Upper lobe of left lung (tissue), 6 donors: ENCODE measurements at places on chromosomes 6 and 20. TPM values are rescaled to one million over a fixed set of nuclear protein-coding genes. Genes with fewer than 3 reads are reported as not detected.

GRCh38 chr20:62236200-62236599 is 2.1 kb upstream of the OSBPL2 start:
- DNase-seq: no peak

- no peak for DNase-seq
Observed at GRCh38 chr6:110400208-110400607, 15.2 kb downstream of the DDO start.

DNA sequence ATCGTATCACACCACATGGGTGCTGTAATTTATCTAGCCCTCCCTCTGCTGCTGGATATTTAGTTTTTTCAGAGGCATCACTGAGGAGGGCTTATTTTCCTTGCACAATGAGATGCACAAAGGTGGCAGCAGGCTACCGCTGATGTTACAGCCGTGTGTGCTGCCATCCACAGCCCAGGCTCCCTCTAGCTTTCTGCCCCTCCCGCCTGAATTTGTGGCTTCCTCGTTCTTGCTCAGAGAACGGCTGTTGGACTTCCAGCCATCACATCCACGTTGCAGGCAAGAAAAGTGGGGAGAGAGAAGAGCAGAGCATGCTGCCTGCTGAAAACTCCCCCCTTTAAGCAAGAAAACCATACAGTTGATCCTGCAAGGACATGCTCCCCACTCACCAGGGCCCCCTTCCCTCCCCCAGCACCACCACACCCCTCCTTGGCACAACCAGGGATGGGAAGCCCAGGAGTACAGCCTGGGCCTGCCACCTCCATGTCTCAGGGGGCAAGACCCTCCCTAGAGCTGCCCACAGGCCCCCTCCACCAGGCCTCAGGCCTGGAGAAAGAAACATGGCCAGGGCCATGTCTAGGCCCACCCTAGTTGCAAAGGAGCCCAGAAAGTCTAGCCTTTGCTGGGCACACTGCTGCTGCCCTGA is 102.6 kb downstream of the MRPL14 start:
- DNase-seq: no peak

Gene GRM1
- total RNA-seq: 0.10 TPM

Gene KIF16B
- total RNA-seq: 18.4 TPM

Gene MYL9
- total RNA-seq: 425 TPM

DNA sequence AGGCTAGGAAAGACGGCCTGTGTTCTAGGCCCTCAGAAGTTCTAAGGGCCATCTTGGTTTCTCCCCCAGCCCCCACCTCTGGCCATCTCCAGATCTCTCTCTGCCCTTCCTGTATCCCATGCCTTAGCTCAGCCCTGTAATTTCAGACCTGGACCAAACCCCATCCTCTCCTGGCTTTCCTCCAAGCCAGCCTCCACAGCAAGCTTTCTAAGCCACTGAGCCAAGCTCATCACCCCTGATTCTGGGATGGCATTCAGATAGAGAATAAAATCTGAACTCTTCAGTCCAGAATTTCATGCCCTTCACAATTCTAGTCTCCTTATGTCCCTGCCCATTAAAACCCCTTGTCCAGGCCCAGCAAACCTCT is 18.9 kb upstream of the CCM2L start:
- no peak for DNase-seq

- no peak for DNase-seq
Observed at GRCh38 chr6:42449917-42450476, 1.7 kb downstream of the TRERF1 start.

Gene OR14J1
- not detected for total RNA-seq

- no peak for DNase-seq
Observed at GRCh38 chr6:52426667-52427066, 6.5 kb downstream of the EFHC1 start.

- no peak for DNase-seq
Observed at GRCh38 chr6:18206591-18206990, 51.4 kb downstream of the KDM1B start.

GRCh38 chr6:38354905-38355304 is 284.8 kb downstream of the BTBD9 start:
- DNase-seq: no peak

DNA sequence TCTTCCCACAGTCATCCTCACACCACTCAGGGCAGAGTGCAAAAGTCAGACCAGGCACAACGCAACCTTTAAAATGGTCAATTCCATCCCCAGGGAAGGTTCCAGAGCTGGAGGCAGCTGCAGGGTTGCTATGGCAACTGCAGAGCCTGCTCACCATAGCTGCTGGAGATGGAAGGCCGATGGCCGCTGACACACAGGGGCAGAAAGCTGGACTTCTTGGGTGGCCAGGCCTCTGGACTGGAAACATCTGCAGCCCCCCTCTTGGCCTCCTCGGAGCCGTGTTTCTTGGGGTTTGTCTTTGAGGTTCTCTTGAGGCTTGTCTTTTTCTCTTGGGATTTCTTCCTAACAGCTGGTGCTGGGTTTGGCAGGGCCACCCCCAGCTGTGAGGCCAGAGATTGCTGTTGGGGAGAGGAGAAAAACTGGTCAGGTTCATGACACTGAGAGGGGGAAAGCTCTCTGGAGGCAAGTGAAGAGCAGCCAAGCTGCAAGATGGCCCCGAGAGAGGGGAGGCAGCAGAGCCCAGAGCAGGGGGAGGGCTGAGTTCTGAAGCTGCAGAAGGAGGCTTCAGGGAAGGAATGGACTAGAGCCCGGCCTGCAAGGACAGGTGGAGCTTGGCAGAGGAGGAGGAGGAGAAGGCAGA is 10.2 kb downstream of the BNIP5 start:
- DNase-seq: no peak
